Sciatic nerve (tissue), 2 donors: ENCODE measurements at places on chromosomes 1 and 21. TPM values are rescaled to one million over a fixed set of nuclear protein-coding genes. Genes with fewer than 3 reads are reported as not detected.
A peak's percentile ranks its signal among the peaks of the same experiment; 100 is the strongest.

DNA sequence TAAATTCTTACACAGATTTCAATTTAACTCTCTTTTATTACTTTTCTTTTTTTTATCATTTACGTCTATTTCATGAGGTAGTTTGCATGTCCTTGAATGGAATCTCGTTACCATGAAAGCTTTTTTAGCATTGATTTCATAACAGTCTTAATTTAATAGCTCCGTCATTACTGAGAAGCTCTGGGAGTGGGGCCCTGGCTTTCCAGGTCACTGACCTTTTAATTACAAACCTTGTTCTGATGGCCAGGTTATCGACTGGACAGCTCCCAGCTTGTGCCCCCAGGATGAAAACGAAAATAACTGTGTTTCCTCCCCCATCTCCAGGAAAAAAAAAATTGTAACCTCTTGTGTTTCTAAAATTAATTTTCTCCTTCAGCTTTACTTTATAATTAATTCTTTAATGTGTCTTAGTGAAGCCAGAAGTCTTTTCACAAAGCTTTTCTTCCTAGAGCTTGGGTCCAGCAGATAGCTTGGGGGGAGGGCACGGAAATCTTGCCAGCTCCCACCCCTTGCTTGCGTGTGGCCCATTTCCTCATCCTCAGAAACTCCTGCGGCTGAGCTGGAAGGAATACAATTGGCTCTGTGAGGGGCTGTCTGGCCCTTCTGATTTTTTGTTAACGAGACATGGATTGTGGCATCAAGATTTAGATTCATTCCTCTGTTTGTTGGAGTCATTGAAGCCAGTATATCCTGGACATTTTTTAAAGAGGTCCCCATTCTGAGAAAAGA is 65.7 kb downstream of the PEX14 start:
- no peak for DNase-seq

DNA sequence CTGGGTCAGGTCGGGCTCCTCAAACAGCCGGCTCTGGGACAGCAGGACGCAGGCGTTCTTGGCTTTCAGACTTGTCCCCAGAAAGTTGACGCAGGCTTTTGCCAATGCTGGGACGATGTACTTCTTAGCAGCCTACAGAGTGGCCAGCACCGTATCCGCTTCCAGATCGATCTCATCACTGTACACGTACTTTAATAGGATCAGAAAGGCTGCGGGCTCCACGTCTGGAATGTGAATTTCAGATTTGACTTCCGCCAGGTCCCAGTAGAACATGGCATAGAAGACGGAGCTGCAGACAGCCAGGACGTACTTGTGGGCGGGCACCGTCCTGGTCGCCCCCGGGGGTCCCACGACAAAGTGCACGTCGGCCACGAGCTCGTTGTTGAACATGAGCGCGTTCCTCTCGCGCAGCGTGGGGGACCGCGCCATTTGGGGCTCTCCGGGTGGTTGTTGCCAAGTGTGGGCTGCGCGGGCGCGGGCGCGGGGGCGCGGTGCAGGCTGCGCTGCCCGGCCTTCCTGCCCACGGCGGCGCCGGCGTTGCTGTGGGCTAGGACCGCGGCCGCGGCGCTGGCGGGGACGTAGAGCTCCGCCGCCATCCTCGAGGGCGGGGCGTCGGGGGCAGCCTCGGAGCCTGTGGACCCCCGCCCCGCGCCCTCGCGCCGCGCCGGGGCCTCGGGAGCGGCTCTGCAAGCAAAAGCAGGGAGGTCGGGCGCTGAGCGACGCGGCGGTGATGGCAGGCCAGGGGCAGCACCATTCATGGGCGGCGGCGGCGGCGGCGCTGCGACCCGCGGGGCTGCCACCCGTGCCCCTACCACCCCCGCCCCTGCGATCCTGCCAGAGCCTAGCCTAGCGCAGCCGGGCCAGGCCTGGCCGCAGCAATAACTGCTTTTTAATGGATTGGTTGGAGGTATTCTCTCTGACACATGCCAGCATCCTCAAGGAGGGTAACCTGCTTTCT is 10.6 kb downstream of the CNR2 start:
- DNase-seq: no peak

Gene STMN1
- 186 TPM for total RNA-seq

DNA sequence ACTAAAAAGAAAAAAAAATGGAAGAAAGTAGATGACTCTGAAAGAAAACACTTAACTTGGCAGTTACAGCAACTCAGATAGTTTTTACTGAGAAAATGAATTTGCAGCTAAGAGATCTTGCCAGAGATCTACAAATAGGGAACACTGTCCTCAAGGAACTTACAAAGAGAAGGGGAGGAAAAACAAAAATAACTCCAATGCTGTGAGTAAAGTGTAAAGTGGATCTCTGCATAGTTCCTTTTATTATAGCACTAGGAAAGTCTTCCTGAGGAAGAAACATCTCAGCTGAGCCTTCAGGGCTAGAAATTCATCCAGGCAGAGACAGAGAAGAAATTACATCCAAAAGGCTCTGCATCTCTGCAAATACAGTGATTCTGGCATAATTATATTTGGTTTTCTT is 3.9 kb downstream of the CD1B start:
- DNase-seq: no peak

Gene RAB7B
- 5.1 TPM for total RNA-seq

DNA sequence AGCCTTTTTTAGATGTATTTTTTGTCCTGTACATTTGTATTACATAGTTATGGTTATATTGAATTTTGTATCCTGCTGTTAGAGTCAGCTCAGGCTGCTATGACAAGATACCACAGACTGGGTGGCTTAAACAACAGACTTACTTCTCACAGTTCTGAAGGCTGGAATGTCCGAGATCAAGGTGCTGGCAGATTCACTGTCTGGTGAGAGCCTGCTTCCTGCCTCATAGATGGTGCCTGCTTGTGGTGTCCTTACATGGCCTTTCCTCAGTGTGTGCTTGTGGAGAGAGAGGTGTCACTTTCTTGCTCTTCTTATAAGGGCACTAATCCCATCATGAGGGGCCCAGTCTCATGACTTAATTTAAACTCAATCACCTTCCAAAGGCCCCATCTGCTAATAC is 23.1 kb upstream of the MYSM1 start:
- DNase-seq: no peak

- DNase-seq: peak; percentile 49
Observed at GRCh38 chr1:5961601-5962000, 30.6 kb downstream of the NPHP4 start.

DNA sequence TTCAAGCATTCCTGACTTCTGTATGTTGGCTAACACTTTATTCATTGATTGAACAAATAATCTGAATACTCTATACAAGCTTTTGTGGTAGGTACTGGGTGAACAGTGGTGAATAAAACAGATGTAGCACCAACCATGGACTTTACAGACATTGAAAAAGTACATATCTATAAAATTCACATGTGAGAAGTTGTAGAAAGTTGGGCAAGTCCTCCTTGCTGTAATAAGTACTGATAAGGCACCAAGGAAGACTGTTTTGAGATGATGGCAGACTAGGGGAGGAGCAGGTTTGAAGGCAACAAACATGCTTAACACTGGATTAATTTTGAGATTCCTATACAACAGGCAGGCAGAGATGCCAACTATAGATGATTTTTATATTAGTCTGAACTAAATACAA is 42.4 kb downstream of the RNF2 start:
- no peak for DNase-seq

Gene KRTAP7-1
- not detected for total RNA-seq

Gene AK4
- 27.6 TPM for total RNA-seq

DNA sequence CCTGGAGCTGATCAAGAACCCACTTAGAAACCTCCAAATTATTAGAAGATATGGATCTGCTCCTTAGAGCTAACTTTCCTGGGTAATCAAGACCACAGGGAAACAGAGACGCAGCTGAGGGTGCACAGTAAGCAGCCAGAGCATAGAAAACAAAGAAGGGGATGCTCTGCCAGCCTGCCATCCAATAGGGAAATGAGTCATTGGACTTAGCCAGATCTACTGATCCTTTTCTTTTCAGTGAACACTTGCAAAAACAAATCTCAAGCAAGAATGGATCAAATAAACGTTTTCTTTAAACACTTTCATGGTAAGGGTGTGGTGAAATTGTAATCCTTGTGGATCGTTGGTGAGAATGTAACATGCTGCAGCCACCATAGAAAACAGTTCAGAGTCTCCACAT is 474.0 kb downstream of the LTN1 start:
- no peak for DNase-seq

Gene BMP8B
- 40.2 TPM for total RNA-seq

Gene IGSF5
- total RNA-seq: not detected

DNA sequence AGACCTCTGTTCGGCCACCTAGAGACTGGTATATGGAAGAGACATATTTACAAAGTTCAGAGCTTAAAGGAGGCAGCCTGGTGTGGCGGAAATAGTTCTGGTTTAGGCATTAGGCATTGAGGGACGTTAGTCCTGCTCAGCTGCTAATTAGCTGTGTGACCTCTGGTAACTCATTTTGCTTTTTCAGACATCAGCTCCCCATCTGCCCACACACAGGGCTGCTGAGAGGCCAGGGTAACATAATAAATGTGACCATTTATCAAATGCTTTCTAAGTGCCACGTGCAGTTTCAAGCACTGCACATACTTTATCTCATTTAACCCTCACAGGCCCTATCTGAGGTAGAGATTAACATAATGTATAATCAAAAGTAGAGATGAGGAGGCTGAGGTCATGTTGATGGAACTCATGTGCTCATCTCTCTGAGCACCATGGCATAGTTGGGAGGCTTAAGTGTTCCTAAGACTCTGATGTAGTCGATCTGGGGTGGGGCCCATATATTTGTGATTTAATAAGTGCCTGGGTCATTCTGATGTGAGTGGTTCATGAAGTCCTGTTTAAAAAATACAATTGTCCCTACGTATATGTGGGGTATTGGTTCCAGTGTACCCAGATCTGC is 267.2 kb upstream of the PLXNA2 start:
- DNase-seq: no peak

Gene S1PR1
- 64.7 TPM for total RNA-seq

Gene NR5A2
- 6.9 TPM for total RNA-seq

DNA sequence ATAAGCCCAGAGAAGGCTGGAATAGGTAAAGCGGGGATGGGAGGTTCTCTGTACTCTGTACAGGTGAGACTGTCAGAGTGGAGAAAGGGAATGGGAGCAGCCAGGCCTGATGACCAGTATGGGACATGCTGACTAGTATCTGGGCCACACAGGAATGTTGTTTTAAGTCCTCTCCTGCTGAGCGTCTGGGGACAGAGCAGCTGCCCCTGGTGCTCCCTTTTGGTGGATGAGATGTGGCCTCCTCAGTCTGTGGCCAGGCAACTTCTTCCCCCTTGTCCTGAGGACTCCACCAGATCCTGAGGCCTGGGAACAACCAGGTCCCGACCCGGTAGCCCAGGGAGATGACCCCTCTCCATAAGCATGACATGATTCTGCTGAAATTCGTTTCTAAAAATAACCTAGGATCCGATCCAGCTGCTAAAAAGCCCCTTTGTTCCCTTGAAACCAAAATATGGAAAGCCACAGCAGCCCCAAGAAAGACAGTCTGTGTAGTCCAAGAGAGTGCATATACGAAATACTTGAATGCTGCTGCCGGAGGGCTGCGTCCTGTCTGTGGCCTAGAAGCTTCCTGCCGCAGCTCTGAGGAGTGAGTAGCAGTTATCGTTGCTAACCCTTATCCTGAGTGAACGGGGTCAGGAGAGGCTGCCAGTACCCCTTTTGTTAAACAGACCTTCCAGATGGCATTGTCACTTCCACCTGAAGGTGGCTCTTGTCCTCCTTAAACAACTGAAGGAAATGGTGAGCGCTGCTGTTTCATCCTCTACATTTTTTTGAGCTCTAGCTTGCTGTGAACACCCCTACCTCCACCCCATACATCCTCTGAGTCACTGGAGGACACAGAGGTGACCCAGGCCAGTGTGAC is 47.1 kb downstream of the ATP2B4 start:
- no peak for DNase-seq

DNA sequence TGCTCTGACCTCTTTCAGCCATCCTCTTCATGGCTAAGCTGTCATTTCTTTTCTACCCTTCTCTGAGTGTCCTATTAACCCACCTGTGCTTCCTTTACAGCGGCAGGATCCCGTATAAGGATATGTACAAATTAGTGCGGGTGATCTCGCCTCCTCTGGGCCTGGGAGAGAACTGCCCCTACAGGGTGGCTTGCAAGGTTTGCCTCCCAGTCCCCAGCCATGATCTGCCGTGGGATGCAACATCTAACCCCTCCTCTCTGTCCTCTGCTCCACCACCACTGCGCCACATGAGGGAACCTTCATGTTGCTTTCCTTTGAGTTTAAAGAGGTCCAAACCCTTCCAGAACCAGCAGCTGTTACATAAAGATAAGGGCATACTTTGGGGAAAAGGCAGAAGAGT is 282.2 kb downstream of the ZNF648 start:
- DNase-seq: no peak

GRCh38 chr1:13730291-13730690 is 30.3 kb downstream of the PRDM2 start:
- DNase-seq: no peak

Gene KCNA3
- 0.85 TPM for total RNA-seq

Gene COL16A1
- total RNA-seq: 179 TPM

Gene LCE1C
- not detected for total RNA-seq

- DNase-seq: no peak
Observed at GRCh38 chr1:235767795-235768194, 98.9 kb downstream of the LYST start.

DNA sequence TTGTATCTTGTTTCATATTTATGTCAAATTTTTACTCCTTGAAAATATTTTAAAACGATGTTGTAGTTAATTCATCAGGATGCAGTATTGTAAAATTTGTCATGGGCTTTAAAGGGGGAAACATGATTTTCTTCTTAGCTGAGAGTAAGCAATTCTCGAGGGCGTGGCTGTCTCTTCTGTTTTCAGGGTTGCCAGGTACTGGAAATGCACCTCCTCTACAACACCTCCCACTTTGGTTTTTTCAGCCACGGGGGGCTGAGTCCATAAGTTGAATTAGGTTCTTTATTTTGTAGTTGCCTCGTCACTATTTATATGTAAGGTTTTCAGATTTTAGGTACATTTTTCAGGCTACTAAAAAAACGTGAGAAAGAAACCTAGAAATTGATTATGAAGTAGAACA is 64.0 kb downstream of the PRDM2 start:
- DNase-seq: no peak

Gene MYOC
- 117 TPM for total RNA-seq

Gene LRIG2
- 24.6 TPM for total RNA-seq

DNA sequence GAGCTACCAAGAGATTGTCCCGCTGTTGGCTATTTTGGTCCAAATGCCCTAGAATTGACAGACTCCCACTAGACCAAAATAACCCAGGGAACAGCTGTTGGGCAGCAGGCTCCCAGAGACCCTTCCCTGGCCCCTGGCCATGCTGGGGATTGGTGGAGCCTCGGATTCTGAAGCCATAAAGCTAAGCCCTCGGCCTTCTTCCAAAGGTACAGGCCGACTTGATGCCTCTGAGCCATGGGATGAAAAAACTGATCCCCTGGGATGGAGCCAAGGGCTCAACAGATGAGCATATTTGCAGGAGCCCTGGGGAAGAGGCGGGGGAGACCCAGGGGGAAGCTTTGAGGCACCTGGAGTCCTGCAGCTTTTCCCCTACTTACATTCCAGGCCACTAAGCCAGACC is 1.0 kb upstream of the LRRC38 start:
- DNase-seq: no peak

Gene FAM177B
- total RNA-seq: not detected
